ENCODE measurements at places on chromosomes 6 and 20. TPM values are rescaled to one million over a fixed set of nuclear protein-coding genes. Genes with fewer than 3 reads are reported as not detected.
A peak's percentile ranks its signal among the peaks of the same experiment; 100 is the strongest.

GRCh38 chr20:3606021-3606420 lies 57.2 kb downstream of the GFRA4 start:
- no peak overlapping the region for H3K27ac ChIP-seq
- peaks cover 3% of the 10 kb centered on the region for H3K36me3 ChIP-seq
- H3K4me3 ChIP-seq: no peak overlapping the region
- H3K27me3 ChIP-seq: no peaks in the 10 kb centered on the region

GRCh38 chr6:54003316-54003715 lies 107.9 kb upstream of the MLIP start:
- H3K27ac ChIP-seq: no peak overlapping the region
- H3K4me3 ChIP-seq: no peak overlapping the region
- no peaks in the 10 kb centered on the region for H3K36me3 ChIP-seq
- H3K4me1 ChIP-seq: no peaks in the 10 kb centered on the region
- H3K27me3 ChIP-seq: no peaks in the 10 kb centered on the region

DNA sequence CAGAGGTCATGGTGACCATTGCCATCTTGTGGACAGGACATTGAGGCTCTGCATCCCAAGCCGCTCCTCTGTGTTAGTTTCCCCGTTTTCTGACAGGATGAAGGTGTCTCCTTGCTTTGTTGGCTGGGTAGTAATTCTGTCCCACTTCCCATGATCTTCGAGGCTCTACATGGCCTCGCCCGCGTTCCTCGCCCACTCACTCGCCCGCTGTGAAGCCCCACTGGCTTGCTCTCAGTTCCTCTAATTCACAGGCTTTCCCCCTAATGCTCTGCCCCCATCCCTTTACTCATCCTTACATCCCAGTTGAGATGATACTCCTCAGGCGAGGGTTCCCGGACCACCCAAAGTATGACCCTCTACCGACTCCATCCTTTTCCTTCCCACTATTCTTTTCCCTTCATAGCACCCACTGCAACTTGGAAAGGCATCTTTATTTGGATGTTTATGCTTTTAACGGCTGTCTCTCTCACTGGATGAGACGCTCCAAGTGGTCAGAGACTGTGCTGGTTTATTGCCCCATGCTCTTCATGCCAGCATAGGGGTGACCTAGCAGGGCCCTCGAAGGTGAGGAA lies 511 bp upstream of the SLC35B2 start:
- H3K27ac ChIP-seq: peak overlapping the region; percentile 82
- peaks cover 47% of the 10 kb centered on the region for H3K4me1 ChIP-seq
- H3K4me3 ChIP-seq: peak overlapping the region; percentile 63
- peaks cover 51% of the 10 kb centered on the region for H3K36me3 ChIP-seq
- no peaks in the 10 kb centered on the region for H3K27me3 ChIP-seq

DNA sequence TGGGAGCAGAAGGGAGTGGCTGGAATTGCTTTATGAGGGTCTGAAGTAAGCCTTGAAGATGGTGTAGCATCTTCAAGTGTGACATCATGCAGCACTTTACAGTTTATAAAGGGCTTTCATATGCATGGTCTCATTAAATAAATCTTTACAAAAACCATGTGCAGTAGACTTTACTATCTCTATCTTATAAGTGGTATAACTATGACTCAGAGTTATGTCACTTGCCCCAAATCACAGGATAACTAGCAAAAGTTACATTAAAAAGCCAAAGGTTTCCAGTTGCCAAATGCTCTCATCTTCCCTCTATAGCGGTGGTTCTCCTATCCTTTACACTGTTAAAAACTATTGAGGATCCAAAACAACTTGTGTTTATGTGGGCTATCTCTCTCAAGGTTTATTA lies 687.7 kb upstream of the MARCKS start:
- no peak overlapping the region for H3K27ac ChIP-seq
- no peaks in the 10 kb centered on the region for H3K36me3 ChIP-seq
- H3K4me3 ChIP-seq: no peak overlapping the region
- no peaks in the 10 kb centered on the region for H3K27me3 ChIP-seq

DNA sequence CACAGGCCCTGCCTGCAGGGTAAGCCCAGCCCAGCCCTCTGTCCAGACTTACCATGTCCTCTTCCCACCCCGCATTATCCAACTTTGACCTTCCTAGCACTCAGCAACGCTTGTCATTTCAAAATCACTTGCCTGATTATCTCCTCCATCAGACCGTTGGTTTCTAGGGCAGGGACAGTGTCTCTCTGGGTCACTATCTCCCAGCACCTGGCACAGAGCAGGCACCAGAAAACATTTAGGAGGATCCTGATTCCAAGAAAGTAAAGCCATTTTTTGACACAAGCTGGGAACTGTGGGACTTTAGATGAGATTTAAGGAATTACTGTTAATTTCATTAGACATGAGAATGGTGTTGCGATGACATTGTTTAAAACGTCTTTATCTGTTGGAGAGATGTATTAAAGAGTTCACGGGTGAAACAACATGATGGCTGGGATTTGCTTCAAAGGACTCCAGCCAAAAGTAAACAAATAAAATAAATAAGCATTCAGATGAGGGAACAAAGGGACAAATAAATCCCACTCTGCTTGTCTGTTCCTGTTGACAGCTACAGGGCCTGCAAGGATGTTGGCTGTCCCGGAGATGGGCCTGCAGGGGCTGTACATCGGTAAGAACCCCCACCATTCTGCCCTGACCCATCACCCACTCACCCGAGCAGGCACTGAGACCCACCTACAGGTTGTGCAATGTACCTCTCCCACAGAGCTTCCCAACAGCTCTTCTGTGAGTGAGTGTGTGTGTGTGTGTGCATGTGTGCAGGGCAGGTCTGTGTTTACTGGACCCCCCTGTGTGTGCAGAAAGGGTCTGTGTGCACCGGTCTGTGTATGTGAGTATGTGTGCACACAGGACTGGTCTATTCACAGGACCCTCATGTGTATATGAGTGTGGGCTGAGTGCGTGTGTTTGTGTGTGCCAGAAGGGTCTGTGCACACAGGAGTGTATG lies 5.9 kb downstream of the HSPA12B start:
- H3K36me3 ChIP-seq: no peaks in the 10 kb centered on the region
- H3K4me1 ChIP-seq: no peaks in the 10 kb centered on the region
- no peak overlapping the region for H3K27ac ChIP-seq

DNA sequence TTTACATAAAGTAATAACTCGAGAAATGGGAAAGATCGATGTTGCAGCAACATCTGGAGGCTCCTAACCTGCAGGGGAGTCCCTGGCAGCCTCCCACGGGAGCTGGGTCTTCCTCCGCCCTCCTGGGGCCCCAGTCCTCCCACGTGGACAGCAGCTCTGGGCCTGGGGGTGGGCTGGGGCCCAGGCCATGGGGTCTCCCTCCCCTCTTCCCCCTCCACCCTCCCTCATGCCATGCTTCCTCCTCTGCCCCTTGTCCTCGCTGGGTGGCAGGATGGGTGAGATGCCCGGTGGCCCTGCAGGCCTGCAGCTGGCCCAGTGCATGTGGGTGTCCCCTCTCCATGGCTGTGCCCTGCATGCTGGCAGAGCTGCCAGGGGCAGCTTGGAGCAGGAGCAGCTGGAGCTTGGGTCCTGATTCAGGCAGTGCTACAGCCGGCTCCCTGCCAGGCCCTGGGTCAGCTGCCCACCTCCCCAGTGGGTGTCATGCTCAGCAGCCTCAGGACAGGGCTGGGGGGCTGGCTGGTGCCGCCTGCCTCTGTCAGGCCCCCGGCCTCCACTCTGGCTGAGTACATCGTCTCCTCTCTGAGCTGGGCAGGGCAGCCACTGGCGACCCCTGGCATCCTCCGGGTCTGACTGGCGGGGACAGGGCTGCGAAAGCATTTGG lies 48.9 kb upstream of the BHLHE23 start:
- no peaks in the 10 kb centered on the region for H3K4me1 ChIP-seq
- H3K4me3 ChIP-seq: no peak overlapping the region
- no peak for DNase-seq
- H3K36me3 ChIP-seq: no peaks in the 10 kb centered on the region

The SLC22A7 gene
- not detected for total RNA-seq

The PTCHD4 gene
- total RNA-seq: not detected

The LRRC73 gene
- 0.67 TPM for total RNA-seq

The MLN gene
- not detected for total RNA-seq
